Adrenal gland (tissue), 19 donors: ENCODE measurements at places on chromosomes 7 and 10. TPM values are rescaled to one million over a fixed set of nuclear protein-coding genes. Genes with fewer than 3 reads are reported as not detected.
A peak's percentile ranks its signal among the peaks of the same experiment; 100 is the strongest.

DNA sequence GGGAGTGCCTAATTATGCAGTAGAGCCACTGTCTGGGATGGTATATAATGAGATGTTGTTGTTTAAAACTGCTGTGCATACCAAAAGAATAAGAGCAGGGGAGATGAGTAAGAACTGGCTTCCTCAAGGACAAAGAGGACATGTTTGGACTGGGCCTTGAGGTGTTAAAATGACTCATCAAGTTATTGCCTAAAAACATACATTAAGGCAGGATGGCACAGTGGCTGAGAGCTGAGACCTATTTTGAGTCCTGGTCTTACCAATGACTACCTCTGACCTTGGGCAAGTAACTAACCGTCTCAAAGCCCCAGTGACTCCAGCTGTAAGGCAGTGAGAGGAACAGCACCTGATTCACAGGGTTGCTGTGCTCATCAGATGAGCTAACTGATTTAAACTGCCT lies 71.1 kb downstream of the CFAP58 start:
- H3K27me3 ChIP-seq = no peaks in the 10 kb centered on the region
- H3K36me3 ChIP-seq = no peaks in the 10 kb centered on the region
- no peak overlapping the region for H3K4me3 ChIP-seq

GRCh38 chr10:127880557-127880956 lies 12.2 kb downstream of the CLRN3 start:
- peak overlapping the region; percentile 48 for H3K27ac ChIP-seq
- H3K4me1 ChIP-seq = peaks cover 6% of the 10 kb centered on the region
- no peak for DNase-seq

The GRM3 gene
- total RNA-seq = 0.88 TPM

DNA sequence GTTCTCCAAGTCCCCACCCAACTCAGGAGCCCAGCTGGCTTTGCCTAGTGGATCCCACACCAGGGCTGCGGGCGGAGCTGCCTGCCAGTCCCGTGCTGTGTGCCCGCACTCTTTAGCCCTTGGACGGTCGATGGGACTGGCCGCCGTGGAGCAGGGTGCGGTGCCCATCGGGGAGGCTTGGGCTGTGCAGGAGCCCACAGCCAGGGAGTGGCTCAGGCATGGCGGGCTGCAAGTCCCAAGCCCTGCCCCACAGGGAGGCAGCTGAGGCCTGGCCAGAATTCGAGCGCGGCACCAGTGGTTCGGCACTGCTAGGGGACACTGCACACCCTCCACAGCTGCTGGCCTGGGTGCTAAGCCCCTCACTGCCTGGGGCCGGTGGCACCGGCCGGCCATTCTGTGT lies 159.7 kb downstream of the ANKRD30A start:
- H3K36me3 ChIP-seq = no peaks in the 10 kb centered on the region

The IPMK gene
- total RNA-seq = 5.7 TPM

- H3K27me3 ChIP-seq = no peaks in the 10 kb centered on the region
- H3K27ac ChIP-seq = no peak overlapping the region
- peak overlapping the region; percentile 43 for H3K4me3 ChIP-seq
- peaks cover 6% of the 10 kb centered on the region for H3K4me1 ChIP-seq
Observed at GRCh38 chr7:117872561-117873309, 506 bp downstream of the CTTNBP2 start.

- no peak overlapping the region for H3K4me3 ChIP-seq
- no peak overlapping the region for H3K27ac ChIP-seq
- H3K4me1 ChIP-seq = peaks cover 29% of the 10 kb centered on the region
- peak; percentile 39 for DNase-seq
- no peaks in the 10 kb centered on the region for H3K36me3 ChIP-seq
- no peaks in the 10 kb centered on the region for H3K27me3 ChIP-seq
Observed at GRCh38 chr10:124035928-124036558, 57.4 kb downstream of the CHST15 start.

DNA sequence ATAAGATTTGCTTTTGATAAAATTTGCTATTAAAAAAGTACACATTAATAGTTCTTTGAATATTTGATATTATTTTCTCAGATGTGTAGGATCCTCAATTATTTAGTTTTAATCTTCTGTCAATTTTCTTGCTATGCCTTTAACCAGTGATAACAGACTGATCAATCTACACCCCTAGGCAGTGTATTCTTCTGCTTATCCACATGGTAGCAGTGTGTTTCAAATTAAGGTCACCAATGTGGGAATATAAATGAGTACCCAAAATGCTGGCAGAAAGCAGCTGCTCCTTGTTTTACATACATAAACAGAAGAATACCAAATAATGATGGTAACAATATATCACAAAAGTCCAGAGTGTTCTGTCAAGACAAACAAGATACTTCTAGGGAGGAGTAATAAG lies 87.0 kb downstream of the SKAP2 start:
- H3K27ac ChIP-seq = no peak overlapping the region
- no peaks in the 10 kb centered on the region for H3K4me1 ChIP-seq
- H3K4me3 ChIP-seq = no peak overlapping the region

- no peak within 1 kb of the TSS for H3K27ac ChIP-seq
- H3K4me1 ChIP-seq = no peaks in the 10 kb centered on the region
- DNase-seq = no peak
Observed at GRCh38 chr10:79610601-79611191, at the start of gene SFTPA1. Gene SFTPA1 (plus strand): TSS chr10:79610939. CDS start chr10:79611826, 887 bp downstream.

DNA sequence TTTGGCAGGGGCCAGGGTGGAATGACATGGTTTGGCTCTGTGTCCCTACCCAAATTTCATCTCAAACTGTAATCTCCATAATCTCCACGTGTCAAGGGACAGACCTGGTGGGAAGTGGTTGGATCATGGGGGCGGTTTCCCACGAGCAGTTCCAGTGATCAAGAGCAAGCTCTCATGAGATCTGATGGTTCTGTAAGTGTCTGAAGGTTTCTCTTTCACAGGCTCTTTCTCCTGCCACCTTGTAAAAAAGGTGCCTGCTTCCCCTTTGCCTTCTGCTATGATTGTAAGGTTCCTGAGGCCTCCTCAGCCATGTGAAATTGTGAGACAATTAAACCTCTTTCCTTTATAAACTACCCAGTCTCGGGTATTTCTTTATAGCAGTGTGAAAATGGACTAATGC lies 188.3 kb downstream of the CHCHD3 start:
- no peaks in the 10 kb centered on the region for H3K27me3 ChIP-seq
- no peaks in the 10 kb centered on the region for H3K36me3 ChIP-seq
- no peaks in the 10 kb centered on the region for H3K4me1 ChIP-seq
- no peak overlapping the region for H3K27ac ChIP-seq
- H3K4me3 ChIP-seq = no peak overlapping the region
- no peak for DNase-seq
